M059J (cell line): ENCODE measurements at places on chromosomes 12 and 14.

DNA sequence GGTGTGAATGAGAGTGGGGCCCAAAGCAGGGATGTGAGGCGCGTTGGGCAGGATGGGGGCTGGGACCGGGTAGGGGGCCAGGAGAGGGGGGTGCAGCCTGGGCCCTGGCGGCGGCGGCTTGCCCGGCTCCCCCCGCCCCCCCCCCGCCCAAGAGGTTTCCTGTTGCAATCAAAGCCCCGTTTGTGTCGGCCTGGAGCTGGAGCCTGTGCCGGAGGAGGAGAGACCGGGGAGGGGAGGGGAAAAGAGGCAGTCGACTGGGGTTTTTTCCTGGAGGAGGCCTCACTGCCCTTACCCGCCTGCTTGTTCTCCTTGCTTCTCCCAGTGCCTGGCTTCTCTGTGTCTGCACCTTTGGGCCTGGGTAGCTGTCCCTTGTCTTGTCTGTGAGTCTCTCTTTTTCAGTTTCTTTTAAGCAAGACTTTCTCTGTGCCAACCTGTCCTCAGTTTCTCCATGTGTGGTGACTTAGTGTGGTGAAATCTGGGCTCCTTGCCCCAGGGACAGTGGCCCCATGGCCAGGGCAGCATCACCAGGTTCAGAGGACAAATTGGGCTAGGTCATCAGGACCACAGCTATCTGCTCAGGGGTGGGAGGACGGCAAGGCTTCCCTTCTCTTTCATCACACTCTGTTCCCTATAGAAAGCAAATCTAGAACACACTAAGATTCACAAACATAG lies 8.5 kb downstream of the RARG start:
- DNase-seq, result no peak

- DNase-seq, result peak; percentile 33
Measured at GRCh38 chr12:79591988-79592387, 98.8 kb downstream of the PAWR start.

DNA sequence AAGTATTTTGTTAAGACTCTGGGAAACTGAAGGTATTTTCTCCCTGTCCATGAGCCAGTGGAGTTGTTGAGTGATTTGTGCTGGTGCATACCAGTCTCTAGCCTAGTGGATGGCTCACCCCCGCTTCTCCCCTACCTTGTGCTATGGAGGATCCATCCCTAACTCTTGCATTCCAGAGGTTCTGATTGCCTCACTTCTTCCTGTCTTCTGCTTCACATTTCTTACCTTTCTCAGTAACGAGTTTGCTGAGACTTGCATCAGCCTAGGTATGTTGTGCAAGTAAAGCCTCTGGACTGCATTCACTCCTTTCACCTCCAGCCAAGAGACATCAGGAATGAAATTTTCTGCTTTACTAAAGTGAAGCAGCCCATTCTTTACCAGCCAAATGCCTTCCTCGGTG lies 391.6 kb downstream of the ZFP36L1 start:
- DNase-seq, result no peak

- DNase-seq, result peak; percentile 30
Measured at GRCh38 chr12:47870175-47870781, 34.5 kb downstream of the VDR start.

DNA sequence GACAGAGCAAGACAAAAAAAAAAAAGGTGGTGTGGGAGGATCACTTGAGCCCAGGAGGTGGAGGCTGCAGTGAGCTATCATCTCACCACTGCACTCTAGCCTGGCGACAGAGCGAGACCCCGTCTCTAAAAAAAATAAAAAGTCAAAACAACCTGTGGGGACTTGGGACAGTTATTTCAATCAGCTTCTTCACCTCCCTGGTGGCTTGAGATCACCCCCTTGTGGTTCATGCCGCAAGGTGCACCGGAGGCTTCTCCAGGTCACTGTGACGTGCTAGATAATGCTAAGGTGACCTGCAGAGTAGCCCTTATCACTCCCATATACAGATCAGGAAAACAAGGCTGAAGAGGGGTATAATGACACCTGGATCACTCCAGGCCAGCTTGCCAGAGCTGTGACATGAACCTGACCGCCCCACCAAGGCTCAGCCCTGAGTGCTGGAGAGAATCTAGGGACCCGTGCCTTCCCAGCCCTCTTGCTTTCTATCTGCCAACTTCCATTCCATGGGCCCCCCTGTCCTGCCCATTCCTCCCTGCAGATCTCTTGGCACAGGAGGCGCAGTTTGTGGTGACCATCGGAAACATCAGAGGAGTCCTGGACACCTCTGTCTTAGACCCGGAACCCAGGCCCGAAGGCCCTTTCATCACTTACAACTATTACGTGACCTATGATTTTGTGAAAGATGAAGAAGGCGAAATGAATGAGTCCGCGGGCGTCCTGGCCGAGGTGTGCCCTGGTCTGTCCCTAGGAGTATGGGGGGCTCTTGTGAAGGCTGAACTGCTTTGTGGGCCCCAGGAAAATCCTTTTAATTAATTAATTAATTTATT lies 8.1 kb downstream of the LRRC43 start:
- peak; percentile 58 for DNase-seq

DNA sequence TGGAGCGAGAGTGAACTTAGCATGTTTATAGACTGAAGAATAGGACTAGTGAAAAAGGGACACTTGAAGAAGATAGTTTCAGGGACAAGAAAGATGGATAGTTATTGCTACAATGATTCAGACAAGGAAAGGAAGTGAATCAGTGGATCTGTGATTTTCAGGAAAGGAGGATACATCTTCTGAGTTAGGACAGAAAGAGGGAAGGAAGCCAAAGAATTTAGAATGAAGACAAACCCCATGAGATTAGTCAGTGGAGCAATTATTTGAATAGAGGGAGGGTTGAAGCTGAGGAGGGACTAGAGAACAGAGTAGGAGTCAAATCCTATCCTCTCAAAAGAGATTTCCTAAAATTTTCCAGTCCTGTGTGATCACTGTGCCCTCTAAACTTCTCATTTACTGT lies 282.7 kb downstream of the AKAP6 start:
- DNase-seq, result peak; percentile 94

- DNase-seq, result no peak
Measured at GRCh38 chr12:2628401-2628800, 166.4 kb upstream of the FKBP4 start.

DNA sequence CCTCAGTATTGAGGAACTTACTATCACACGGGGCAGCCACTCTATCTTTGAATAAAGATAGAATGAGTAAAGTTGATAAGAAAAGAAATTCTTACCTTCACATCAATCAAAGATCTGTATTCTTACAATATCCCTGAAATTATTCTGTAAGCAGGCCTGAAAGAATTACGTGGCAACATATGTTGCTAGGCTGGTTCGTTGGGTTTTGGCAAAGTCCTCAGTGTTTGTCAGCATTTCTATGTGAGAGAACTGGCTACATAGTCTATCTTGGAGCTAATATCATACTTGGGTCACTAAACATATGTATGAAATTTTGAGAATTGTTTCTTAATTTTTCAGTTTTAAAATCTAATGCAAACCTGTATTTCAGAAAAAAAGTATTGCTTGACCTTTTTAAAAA lies 412.2 kb upstream of the GARIN6 start:
- no peak for DNase-seq

- DNase-seq, result no peak
Measured at GRCh38 chr12:55965941-55966407, at the start of gene PMEL. Gene PMEL (minus strand): TSS chr12:55966042. CDS start chr12:55966011, 31 bp downstream.

DNA sequence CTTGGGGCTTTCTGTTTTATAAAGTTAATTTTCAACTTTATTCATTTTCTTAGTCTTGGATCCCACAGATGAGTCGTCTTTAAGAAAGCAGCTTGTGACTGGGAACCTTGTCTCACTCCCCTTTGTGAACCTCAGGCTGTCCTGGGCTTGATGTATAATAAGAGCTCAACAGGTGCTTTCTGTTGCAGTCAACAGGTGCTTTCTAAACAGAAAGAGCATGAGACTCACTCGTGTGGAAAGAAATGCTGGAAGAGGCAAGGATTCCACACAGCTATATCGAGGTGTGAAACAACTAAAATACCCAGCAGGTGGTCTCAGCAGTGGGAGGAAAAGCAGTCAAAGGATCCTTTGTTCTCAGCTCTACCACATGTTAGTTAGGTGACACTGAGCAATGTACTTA lies 398.9 kb downstream of the EGLN3 start:
- DNase-seq, result no peak

DNA sequence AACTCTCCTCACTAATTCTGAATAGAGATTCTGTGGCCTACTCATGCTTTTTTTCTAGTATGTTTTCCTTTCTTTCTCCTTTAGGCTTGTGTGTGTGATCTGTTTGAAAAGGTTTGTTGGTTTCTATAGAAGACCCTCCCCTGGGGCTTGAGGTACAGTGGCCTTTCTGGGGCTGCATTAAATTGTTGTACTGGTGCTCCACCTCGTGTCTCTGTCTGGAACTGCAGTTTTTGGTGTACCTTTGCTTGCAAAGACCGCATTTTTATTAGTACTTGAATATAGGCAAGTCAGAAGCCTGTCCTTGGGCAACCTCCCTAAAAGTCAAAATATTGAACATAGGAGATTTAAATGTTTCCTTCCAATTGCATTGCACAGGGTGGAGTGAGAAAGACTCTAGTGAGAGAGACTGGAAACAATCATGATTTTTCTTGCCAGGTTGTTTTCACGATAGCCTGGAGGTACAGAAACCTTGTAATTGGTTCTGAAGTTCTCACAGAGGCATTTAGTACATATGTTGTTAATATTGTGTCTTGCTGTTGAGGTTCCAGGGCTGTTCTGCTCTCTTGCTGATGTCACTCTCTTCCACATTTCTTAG lies 39.0 kb downstream of the SLCO1B1 start:
- DNase-seq, result peak; percentile 19

DNA sequence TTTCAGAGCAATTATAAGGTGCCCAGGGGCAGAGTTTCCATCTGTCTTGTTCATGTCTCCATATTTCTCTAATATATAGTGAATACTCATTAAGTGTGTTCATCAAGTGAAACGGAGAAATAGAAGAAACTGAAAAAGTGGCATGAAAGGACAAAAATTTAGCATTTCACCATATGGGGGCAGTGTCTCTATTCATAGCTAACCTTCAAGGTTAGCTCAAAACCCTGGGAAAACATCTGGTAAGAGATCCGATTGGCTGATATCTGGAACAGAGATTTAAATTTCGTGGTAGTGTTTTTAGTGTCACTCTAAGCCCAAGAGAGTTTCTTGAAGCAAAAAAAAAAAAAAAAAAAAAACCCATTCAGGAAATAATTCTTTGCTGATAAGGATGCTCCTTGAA lies 367.5 kb downstream of the DAD1 start:
- DNase-seq, result peak; percentile 4

DNA sequence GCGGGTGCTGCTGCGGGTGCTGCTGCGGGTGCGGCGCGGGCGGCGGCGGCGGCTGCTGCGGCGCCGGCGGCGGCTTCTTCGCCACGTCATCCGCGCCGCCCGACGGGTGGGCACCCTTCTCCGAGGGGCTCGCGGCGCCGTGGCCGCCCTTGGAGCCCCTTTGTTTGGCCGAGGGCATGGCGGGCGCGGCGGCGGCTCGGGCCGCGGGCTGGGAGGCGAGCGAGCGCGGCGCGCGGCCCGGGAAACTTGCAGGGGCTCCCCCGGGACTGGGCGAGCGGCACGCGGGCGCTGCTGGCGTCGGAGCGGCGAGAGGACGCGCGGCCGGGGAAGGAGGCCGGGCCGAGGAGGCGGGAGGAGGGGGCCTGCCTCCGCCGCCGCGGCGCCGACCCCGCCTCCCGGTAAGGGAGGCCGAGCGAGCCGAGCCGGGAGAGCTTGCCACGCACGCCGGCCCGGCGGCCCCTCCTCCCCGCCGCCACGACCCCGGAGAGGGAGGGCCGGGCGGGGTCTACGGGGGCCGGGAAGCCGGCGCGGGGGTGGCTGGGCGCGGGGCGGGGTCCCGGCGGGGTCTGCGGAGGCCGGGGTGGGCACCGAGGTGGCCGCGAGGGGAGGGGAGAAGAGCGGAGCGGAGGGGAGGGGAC lies at the start of gene CKAP4:
Gene CKAP4, minus strand, starts transcription at position 347 of the 638 bp plus-strand sequence. Its CDS starts 169 bp downstream, at position 178.
- DNase-seq, result peak; percentile 72

DNA sequence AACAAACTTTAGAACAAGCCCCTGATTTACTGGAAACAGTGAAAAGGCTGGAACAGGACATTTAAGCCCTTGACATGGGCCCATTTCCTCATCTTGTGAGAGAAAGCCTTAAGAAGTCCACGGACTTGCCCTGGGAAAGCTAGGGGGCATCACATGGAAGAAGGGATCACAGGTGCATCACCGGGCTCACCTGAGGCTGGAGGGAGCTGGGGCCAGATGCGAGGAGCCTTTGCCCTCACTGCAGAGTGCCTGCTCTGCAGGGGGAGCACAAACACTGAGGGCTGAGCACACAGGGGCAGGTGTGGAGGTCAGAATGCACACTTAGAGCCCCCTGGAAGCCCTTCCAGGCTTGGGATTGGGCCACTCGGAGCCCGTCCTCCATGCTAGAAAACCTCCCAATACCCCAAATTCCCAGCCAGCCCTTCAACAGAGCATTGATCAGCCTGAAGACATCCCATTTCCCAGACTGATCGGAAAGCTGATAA lies 5.2 kb upstream of the KRT1 start:
- no peak for DNase-seq

DNA sequence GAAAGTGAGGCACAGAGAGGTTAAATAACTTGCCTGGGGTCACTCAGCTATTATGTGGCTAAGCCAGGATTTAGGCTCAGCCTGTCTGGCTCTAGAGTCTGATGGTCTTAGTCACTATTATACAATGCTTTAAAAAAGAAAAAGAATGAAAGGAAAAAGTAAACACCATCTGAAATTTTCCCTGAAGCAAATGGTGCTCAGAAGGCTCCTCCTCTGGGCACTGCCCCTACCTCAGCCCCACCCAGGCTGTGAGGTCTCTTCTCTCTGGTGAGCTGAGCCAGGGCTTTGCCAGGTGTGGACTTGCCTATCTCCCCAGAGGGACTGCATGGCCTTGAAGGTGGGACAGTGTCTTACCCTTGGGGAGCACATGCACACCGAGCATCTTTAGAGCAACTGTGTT lies 117.5 kb upstream of the DYRK2 start:
- peak; percentile 60 for DNase-seq

DNA sequence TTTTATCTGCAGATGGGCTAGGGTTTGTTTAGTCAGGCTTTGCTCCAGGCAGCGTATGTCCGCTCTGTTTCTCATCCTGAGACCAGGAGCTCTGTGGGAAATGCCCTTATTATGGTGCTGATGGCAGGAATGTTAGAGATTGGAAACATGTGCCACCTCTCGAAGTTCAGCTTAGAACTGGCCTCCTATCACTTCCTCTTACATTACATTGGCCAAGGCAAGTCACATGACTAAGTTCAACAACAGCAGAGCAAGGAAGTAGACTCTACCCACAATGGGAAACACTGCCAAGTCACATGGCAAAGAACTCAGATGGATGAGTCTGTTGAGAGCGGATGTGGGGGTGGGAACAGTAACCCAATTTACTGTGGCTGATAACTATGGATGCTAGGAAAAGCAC lies 161.9 kb upstream of the WSCD2 start:
- peak; percentile 14 for DNase-seq

DNA sequence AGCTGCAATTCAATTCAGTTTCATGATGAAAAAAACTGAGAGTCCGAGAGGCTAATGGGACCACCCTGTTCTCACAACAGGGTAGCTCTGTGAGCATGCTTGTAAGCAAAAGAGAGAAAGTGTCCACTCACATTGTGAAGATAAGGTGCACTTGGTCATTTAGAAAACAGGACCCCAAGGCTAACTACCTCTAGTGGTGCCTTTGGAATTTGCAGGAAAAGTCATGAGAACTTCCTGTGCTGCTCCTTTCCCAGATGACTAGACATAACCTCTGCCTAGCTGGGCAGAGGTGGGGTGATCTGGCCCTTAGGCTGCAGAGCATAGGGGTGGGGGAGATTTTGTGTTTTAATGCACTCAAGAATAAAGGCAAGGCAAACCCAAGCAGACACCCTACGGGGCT lies 118.9 kb downstream of the STAB2 start:
- DNase-seq, result no peak

- DNase-seq, result no peak
Measured at GRCh38 chr12:93533310-93533709, 39.2 kb upstream of the SOCS2 start.

- DNase-seq, result no peak
Measured at GRCh38 chr12:65984227-65984479, 146.4 kb downstream of the LLPH start.
